ENCODE measurements at places on chromosomes 3 and 15.
A peak's percentile ranks its signal among the peaks of the same experiment; 100 is the strongest.

GRCh38 chr15:61008915-61009314, 220.2 kb downstream of the RORA start:
- no peak for DNase-seq

DNA sequence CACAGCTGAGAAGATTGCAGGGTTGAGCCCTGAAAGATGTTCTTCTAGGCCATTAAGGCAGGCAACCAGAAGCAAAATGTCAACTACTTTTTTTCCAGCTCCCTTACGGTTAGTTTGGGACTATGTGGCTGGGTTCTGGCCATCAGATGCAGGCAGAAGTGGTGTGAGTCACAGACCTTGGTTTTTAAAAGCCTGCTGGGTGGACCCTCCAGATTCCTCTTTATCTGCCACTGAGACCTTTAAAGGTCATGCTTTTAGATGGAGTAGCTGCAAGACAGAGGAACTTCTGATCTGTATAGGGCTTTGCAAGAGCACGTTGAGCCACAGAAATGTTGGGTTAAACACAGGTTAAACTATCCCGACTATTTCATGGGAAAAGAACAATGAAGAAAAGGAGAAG, 102.9 kb downstream of the CHST2 start:
- no peak for DNase-seq

GRCh38 chr3:106397006-106397405, 528.2 kb upstream of the CBLB start:
- no peak for DNase-seq

DNA sequence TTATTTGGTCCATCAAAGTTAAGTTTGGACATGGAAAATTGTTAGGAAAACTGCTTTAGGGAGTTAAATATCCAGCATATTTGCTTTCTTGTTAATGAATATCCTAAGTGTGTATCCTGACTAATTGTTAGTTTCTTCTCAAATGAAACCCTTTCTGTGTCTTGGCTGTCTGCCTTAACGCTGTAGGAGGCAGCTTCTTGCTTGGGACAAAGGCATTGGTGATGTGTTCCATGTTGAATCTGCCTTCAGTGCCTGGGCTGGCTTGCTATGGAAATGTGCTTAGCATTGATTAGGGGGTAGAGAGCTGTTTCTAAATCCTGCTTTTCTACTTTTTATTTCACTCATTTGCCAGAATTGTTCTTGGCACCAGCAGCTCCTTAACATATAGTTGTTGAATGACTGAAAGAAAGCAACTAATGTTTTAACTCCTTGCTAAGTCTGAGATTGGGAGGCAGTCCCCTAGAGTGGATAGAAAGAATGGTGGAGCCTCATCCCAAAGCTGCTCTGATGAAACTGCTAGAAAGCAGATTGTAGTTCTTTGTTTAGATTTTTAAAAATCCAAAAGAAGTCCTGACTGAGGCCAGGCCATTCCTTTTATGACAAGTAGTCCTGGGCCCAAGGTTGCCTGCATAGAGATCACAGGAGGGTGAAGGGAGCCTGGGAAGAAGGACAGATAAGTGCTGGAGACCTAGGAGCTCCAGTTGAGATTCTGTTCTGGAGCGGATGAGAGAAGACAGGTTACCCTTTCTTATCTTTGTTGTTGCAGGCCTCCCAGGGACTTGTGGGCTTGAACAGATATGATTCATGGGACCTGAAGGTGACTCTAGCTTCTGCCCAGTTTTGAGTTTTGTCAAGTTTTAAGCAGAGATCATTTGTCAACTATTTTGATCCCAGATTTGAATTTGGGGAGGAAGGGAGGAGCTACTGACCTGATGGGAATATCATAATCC, 39.3 kb downstream of the OXNAD1 start:
- DNase-seq = no peak

- no peak for DNase-seq
Observed at GRCh38 chr3:55486857-55487380, at the start of gene WNT5A. WNT5A (minus strand) TSS chr3:55487306; CDS start chr3:55486985, 321 bp downstream.

DNA sequence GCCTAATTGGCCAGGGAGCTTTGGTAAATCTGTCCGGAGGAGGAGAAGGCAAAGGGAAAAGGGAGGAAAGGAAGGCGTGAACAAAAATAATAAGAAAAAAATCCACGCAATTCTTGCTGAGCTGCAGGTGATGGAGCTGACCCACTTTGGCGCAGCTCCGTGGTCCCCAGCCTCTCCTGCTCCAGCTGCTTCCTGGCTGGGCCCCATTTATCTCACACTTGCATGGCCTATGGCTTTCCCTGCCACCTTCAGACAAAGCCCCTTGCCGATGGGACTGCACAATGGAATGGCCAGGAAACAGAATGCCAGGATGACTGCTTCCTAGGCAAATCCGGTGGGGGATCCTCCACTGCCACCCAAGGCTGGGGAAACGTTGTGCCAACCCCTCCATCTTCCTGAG, 6.9 kb downstream of the INSYN1 start:
- DNase-seq = no peak

DNA sequence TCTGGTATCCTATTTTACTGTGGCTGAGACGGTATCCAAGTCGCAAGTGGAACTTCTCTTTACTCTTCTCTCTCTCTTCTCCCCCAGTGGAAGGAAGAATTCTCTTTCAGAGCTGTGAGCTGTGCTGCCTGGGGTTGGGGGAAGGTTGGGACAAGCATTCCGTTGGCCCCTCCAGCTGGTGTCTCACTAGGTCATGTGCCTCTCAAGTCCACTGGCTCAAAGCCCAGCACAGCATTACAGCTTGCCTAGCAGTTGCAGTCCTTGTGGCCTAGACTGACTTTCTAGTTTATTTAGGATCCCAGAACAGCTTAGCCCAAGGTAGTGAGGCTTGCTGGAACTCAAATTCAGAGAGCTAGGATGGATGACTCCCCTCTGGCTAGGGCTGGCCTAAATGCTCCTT, 76.1 kb upstream of the SPATA16 start:
- DNase-seq = no peak

DNA sequence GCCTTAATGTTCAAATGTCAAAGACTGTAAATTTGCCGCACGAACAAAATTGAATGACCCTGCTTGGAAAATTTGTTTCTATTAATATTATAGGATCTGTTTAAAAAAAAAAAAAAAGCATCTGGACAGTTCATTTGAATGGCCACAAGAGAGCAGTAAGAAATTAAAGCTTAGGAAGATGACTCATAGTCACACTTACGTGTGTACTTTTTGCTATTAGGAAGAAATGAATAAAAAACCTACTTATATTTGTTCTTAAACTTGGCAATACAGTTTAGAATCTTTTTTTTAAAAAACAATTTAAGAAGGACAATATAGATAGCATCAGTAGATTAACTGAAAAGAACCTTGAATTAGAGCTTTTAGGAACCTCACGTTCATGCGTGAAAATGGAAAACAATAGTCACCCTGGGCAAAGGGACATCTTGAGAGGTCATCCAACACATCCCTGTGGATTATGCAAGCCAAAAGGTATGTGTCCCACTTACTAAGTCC, 621.8 kb downstream of the MECOM start:
- DNase-seq = peak; percentile 69

- DNase-seq = no peak
Observed at GRCh38 chr3:4533489-4534443, 40.6 kb downstream of the ITPR1 start.

GRCh38 chr3:159928666-159929065, 60.0 kb upstream of the IL12A start:
- peak; percentile 27 for DNase-seq

DNA sequence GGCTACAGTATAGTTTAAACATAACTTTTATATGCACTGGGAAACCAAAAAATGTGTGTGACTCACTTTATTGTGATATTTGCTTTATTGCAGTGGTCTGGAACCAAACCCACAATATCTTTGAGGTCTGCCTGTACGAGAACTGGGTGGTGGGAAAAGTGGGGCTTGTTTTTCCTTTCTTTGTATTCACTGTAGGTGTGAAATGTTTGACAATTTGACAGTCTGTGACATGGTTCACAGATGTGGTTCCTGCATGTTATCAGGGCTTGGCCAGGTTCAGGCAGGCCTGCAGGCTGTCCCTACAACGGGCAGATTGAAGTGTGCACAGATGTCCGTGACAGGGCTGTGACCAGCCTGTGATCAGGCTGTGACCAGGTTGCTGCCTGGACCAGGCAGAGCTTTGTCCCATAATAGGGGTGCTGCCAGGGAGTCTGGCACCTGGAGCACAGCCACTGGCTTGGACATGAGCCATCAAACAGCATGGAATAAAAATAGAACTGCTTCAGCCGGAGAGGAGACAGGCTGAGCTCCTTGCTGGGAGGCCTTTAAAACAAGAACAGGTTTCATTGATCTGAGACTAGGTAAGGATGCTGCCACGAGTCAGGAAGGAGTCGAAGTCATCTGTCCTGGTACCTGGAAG, 61.0 kb downstream of the KLF13 start:
- no peak for DNase-seq

DNA sequence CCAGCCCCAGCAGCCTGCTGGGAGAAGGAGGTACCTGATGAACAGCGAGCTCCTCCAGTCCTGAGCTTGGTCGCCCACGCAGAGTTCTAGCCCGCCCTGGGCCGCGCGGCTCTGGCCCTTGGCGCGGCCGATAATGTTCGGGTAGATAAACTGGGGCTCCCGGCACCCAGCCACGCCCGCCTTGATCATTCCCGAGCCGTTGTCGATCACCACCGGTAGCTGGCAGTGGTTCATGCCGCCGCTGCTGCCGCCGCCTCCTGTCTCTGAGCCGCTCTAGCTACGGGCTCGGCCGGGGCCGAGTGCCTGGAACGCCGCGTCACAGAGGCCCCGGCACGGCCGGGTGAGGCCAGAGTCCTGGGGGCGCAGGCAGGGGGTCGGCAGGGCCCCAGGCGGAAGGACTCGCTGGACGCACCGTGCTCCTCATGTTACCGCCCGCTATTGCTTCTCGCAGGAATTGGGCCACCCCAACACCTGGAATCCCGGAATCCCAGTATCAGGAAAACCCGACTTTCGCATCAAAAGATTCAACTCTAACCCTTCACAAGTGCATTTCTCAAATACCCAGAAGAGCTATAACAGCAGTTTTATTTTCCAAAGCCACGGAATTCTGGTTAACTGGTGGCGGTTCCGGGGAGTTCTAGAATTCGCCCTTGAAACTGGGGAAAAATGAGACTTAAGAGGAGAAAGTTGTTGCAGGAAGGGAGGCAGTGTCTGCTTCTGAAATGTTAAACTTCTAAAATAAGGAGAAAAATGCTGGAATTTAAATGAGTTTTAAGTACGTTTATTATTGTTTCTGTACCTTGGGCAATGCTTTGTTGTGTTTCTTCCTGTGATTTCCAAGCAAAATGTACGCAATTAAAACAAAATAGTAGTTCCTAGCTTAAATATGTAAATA, at the start of gene ACTRT3:
TSS of gene ACTRT3 (minus strand) at position 275 of the 895 bp plus-strand sequence. CDS start at position 234, 41 bp downstream.
- peak; percentile 20 for DNase-seq

DNA sequence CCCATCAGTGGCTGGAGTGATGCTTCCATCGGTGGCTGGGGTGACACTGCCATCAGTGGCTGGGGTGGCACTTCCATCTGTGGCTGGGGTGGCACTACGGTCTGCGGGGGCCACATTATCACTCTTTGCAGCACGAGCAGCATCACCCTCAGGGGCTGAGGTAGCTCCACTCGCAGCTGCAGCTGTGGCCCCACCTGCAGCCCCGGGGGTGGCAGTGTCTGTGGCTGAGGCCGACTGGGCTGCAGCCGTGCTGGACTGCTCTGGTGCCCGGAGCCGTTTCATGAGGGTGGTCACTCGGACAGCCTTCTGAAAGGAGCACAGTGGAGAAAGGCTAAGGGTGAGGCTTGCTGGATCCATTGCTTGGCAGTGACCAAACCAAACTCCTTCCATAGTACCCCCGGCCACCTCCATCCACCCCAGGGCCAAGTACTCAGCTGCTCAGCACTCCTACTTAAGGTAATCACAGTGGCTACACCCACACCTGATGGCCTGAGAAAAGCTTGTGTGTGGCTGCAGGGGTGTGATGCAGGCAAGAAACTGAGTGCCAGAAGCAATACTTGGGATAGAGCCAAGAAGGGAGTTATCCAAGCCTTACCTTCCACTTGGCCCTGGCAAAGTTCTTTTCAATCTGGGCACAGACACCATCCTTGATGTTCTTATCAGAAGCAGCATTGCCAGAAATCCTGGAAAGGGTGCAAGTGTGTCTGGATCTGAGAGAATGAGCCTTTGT, 3.4 kb upstream of the TRAIP start:
- no peak for DNase-seq

DNA sequence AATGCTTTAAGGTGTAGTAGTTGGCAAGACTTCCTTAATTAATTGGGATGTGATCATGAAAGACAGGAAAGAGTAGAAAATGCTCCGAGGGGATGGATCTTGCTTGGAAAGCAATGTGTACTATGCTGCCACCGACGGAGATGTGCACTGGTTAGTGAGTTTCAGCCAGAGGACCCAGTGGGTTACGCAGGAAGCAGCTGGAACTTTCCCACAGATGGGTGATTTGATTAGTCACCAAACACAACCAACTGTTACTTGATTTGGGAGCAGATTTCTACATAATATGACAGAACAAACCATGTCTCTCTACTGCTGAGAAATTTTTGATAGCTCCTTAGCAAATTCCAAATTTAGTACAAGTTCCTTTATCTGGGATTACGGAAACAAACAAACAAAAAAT, 245.4 kb upstream of the MCTP2 start:
- DNase-seq = no peak

DNA sequence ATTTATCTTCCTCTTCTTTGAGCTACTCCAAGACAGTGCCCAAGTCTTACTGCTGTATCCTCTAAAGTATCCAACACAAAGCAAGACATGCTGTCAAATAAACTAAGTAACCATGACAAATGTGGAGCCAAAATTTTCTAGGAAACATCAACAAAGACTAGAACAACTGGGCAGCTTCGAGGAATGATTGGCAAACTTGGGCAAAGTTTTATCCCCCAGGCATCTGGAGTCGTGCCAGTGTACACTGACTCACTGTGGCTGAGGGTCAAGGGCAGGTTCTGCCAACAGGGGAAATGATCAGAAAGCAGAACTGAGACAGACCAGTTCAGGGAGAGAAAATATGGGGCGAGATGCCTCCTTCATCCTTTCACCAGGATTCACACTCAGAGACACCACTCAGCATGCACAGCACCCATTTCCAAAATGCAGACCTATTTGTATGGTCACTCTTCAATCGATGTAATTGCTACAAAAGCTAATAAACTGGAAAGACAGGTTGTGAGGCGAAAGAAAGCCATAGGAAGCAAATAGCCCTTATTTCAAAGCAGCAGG, 65.8 kb downstream of the MB21D2 start:
- DNase-seq = peak; percentile 63

DNA sequence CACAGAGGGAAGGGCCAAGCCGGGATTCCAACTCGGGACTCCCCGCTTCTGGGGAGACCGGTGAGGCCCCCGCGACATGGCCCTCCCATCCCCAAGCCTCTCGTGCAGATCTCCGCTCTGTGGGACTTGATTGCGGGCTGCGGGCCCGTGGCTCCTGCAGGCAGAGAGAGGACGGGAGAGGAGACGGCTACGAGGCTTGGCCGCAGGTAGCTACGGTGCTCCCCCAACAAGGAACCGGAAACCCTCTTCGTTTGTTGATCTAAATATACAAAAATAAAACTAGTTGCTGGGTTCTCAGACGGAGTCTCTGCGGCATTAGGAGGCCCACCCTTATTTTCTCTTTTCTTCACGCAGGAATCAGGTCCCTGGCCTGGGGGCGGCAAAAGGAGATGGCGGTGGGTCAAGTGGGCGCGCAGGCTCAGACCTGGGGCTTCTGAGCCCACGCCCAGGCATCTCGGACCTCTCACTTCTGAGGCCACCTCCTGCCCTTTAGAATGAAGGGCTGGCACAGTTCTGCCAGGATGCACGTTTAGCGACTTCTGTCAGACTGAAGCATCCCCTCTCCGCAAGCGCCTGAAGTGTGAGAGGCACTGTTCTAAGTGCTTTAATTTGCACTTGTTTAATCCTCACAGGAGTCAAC, 10.9 kb downstream of the GNB5 start:
- DNase-seq = peak; percentile 9

GRCh38 chr3:102200126-102200525, 234.7 kb upstream of the ZPLD1 start:
- no peak for DNase-seq

GRCh38 chr3:72354486-72354885, 493.8 kb downstream of the SHQ1 start:
- DNase-seq = no peak

All from COLO829 (cell line).